ENCODE measurements at places on chromosomes 12 and 14. TPM values are rescaled to one million over a fixed set of nuclear protein-coding genes. Genes with fewer than 3 reads are reported as not detected.

DNA sequence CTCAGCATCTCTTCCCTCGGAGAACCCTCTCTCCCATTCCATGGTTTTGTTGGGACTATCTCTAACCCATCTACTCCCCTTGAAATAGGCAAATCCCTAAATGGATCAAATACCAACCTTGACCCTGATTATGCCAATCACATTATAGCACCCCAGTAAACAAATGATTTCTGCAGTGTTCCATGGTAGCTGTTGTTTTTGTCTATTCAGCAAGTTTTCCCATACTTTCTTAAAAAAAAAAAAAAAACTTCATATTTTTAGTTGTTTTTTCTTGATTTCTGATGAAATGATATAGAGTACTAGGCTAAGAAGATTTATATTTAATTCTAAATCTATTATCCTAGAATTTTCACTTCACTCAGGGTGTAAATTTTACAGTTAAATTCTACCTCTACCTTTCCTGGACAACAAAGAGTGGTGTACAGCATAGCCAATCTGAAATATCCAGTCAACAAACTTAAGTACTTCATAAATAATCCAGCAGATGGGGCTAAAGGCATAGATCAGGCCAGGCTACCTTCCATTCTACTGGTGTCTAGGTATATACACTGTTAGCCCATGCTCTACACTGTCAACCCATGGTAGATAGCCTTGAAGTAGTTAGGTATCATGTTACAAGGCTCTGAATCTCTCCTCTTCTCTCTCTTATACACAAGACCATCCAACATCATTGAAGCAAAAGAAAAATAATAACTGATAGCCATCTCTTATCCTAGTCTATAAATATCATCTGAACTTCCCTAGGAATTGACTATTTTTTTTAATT is 82.2 kb downstream of the PLEKHG7 start:
- no peak for DNase-seq

GRCh38 chr14:77869340-77869739 is 69.4 kb downstream of the ADCK1 start:
- no peak for DNase-seq

Gene GLIPR1L2
- polyA plus RNA-seq: 0.21 TPM

Gene KLHDC1
- polyA plus RNA-seq: 0.25 TPM

Gene KERA
- not detected for polyA plus RNA-seq
